ENCODE measurements at places on chromosomes 5 and 9.

DNA sequence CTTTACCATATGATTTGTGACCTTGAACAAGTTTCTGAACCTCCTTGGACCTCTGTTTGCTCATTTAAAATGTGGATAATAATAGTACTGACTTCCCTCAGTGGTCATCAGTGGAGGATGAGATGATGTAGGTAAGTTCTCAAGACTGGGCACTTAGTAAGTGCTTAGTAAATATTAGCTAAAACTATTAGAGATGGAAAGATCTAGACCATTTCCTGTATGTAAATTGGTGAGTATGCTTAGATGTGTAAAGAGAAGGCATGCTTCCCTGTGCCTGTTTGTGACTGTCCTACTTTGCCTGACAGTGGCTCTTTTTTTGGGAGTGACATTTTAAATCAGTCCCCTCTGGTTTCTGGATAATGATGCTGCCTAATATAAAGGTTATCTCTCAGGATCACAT is 288.1 kb downstream of the GABRB2 start:
- H3K36me3 ChIP-seq = no peaks in the 10 kb centered on the region
- no peaks in the 10 kb centered on the region for H3K4me1 ChIP-seq
- H3K27me3 ChIP-seq = no peaks in the 10 kb centered on the region
- DNase-seq = no peak

DNA sequence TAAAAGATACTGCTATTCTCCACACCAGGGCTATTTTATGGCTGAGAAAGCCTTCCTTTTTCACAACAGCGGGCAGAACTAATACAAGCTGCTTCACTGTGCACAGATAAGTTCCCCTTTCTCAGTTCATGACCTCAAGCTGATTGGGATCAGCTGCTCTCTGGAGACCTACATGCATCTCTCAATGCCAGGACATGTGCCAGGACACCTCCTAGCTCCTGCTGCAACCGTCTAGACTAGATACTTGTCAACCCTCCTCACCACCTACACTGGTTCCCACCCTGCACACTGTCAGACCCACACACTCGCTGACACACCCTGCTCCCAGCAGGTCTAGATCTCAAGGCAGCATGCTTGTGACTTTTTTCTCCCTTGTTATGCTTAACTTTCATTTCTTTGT is 39.8 kb downstream of the STARD4 start:
- no peak overlapping the region for H3K4me3 ChIP-seq
- no peaks in the 10 kb centered on the region for H3K27me3 ChIP-seq
- DNase-seq = no peak

- H3K36me3 ChIP-seq = no peaks in the 10 kb centered on the region
- peaks cover 2% of the 10 kb centered on the region for H3K4me1 ChIP-seq
- DNase-seq = no peak
- H3K27me3 ChIP-seq = no peaks in the 10 kb centered on the region
- H3K4me3 ChIP-seq = no peak overlapping the region
Observed at GRCh38 chr5:73496984-73497457, 1.2 kb upstream of the BTF3 start.

GRCh38 chr5:3597167-3598007 is 1.8 kb downstream of the IRX1 start:
- peak overlapping the region; percentile 59 for H3K4me3 ChIP-seq
- H3K4me1 ChIP-seq = no peaks in the 10 kb centered on the region
- H3K36me3 ChIP-seq = no peaks in the 10 kb centered on the region
- no peaks in the 10 kb centered on the region for H3K27me3 ChIP-seq
- H3K27ac ChIP-seq = peak overlapping the region; percentile 90

DNA sequence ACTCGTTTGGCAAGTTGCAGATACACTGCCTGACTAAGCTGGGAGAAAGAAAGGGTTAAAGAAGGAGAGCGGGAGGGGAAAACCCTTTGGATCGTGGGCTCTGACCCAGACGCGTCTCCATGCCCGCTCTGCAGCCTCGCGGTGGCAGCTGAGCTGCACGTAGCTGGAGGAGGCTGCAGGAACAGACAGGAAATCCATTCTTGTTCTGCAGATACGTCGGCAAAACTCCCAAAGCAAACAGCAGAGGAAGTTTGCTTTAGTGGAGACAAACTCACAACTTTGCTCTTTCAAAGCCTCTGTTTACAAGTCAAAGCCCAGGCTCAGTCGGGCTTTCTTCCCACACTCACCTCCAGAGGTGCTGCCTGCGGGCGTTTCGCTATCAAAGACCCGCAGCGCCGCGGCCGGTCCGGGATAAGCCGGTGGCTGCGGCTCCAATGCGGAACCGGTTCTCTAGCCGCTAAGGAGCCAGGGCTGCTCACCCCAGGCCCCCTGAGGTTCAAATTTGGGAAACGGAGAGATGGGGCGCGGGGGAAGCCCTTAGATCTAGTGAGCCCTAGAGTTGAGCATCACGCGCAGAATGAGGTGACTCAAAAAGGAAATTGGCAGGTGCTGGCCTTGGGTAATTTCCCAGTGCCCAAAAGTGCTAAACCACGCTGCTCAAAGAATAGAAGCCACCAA is 60.7 kb downstream of the MAT2B start:
- H3K27me3 ChIP-seq = no peaks in the 10 kb centered on the region
- H3K27ac ChIP-seq = no peak overlapping the region
- H3K4me1 ChIP-seq = no peaks in the 10 kb centered on the region
- no peaks in the 10 kb centered on the region for H3K36me3 ChIP-seq

GRCh38 chr5:124457901-124458300 is 288.5 kb downstream of the ZNF608 start:
- no peaks in the 10 kb centered on the region for H3K4me1 ChIP-seq
- H3K4me3 ChIP-seq = no peak overlapping the region
- no peak overlapping the region for H3K27ac ChIP-seq
- H3K36me3 ChIP-seq = no peaks in the 10 kb centered on the region

- no peak overlapping the region for H3K4me3 ChIP-seq
- no peak overlapping the region for H3K27ac ChIP-seq
- no peak for DNase-seq
- peaks cover 10% of the 10 kb centered on the region for H3K36me3 ChIP-seq
Observed at GRCh38 chr5:14737291-14737690, 72.8 kb downstream of the OTULIN start.

GRCh38 chr9:76101075-76101474 is 210.6 kb downstream of the PCSK5 start:
- no peak overlapping the region for H3K4me3 ChIP-seq
- DNase-seq = no peak
- no peak overlapping the region for H3K27ac ChIP-seq
- H3K36me3 ChIP-seq = no peaks in the 10 kb centered on the region
- no peaks in the 10 kb centered on the region for H3K4me1 ChIP-seq

DNA sequence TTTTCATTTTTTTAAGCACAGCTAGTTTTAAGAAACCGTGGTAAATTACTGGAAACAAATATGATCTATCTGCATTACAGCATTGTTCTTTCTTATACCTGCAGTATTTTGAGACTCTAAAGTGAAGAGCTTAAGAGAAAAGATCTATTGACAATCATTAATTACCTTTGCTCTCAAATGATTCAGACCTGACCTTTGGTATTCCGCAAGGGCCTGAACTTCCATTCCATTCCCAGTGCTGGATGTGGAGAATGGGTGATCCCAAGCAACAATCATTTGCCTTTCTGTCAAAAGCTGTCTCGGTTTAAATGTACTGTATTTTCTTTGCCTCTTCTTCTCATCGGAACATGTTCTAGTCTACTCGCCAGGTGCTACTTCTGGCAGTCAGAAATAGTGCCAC is 18.9 kb downstream of the NREP start:
- H3K27ac ChIP-seq = no peak overlapping the region
- no peak overlapping the region for H3K4me3 ChIP-seq
- H3K4me1 ChIP-seq = no peaks in the 10 kb centered on the region
- H3K36me3 ChIP-seq = no peaks in the 10 kb centered on the region
- DNase-seq = no peak

DNA sequence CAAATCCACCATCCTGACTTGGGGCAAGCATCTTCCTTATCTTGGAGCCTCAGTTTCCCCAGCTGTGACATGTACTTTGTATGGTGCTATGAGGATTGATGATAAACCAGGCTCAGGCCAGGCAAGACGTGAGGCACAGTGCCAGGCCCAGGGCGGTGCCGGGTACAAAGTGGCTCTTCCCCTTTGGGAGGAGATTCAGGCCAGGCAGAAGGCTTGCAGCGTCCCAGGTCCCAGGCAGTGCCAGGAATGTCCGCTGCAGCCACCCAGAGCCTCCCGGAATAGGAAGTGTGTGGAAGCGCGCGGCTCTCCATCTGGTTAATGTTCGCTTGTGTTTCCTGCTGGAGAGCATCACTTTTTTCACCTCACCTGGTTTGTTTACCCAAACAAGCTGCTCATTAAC is 12.6 kb upstream of the DENND1A start:
- H3K27me3 ChIP-seq = no peaks in the 10 kb centered on the region
- no peak for DNase-seq
- H3K36me3 ChIP-seq = no peaks in the 10 kb centered on the region
- H3K27ac ChIP-seq = no peak overlapping the region
- H3K4me1 ChIP-seq = no peaks in the 10 kb centered on the region

GRCh38 chr5:85428426-85428934 is 1043.8 kb upstream of the EDIL3 start:
- DNase-seq = no peak
- no peak overlapping the region for H3K4me3 ChIP-seq
- no peaks in the 10 kb centered on the region for H3K4me1 ChIP-seq
- no peaks in the 10 kb centered on the region for H3K36me3 ChIP-seq
- no peaks in the 10 kb centered on the region for H3K27me3 ChIP-seq

GRCh38 chr5:155114655-155115054 is 101.1 kb downstream of the KIF4B start:
- no peaks in the 10 kb centered on the region for H3K36me3 ChIP-seq
- DNase-seq = no peak
- no peak overlapping the region for H3K4me3 ChIP-seq

- H3K27me3 ChIP-seq = no peaks in the 10 kb centered on the region
- H3K4me1 ChIP-seq = no peaks in the 10 kb centered on the region
- H3K36me3 ChIP-seq = no peaks in the 10 kb centered on the region
- no peak overlapping the region for H3K4me3 ChIP-seq
Observed at GRCh38 chr9:95207403-95207802, 110.1 kb downstream of the FANCC start.

DNA sequence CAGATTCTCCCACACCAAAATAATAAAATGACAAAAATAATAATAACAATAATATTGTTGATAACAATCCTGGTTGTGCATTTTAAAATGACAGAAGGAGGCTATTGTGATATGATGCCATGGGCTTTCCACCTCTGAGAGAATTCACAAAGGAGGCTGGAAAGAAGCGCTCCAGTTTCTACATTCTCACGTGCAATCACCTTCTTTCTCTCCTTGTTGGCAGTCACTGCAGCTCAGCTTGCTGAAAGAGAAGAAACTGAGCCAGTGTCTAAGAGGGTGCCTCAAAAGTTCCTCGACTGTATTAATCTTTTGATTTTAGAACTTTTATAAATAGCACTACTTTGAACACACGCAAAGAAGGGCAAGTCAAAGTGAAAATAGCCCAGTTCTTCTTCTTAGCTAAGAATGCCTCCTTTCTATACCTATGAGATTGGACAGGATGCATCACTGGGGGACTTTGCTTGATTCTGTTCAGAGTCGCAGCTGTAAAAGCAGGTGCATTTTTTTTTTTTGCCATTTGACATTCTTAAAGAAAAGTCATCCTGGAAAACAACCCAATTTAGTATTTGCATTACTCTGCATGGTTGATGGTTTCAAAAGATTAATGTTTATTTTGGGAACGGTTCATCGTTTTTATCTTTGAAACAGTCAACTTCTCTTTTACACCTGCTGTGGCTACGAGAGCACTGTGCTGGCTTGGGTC is 12.4 kb upstream of the SUB1 start:
- H3K27ac ChIP-seq = no peak overlapping the region
- H3K4me1 ChIP-seq = no peaks in the 10 kb centered on the region
- DNase-seq = no peak
- H3K27me3 ChIP-seq = no peaks in the 10 kb centered on the region

DNA sequence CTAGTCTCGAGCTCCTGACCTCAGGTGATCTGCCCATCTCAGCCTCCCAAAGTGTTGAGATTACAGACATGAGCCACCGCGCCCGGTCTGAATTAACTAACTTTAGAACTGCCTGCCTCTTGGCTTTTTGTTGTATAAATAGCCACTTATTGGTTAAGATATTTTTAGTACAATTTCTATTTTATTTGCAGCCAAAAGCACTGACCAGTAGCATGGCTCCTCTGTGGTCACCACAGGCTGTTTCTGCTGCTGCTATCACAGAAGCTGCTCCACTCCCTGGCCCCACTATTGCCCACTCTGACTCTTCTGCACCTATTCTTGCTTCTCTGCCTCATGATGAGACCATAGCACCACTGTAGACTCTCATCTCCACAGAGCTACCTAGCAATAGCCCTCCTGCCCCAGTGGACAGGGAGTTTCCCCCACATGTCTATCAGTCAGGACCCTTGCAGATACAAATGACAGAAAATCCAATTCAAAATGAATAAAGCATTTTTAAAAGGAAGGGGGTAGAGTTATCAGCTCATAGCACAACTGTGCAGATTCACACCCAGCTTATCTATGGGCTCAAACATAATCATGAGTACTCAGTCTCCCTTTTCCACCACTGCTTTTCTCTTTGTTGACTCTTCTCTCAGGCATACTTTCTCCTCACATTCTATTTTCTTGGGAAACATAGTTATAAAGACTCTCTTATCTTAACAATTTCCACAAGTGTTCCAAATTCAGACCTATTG is 151.8 kb upstream of the EPB41L4A start:
- no peak overlapping the region for H3K4me3 ChIP-seq
- H3K4me1 ChIP-seq = no peaks in the 10 kb centered on the region
- no peak overlapping the region for H3K27ac ChIP-seq
- DNase-seq = no peak

DNA sequence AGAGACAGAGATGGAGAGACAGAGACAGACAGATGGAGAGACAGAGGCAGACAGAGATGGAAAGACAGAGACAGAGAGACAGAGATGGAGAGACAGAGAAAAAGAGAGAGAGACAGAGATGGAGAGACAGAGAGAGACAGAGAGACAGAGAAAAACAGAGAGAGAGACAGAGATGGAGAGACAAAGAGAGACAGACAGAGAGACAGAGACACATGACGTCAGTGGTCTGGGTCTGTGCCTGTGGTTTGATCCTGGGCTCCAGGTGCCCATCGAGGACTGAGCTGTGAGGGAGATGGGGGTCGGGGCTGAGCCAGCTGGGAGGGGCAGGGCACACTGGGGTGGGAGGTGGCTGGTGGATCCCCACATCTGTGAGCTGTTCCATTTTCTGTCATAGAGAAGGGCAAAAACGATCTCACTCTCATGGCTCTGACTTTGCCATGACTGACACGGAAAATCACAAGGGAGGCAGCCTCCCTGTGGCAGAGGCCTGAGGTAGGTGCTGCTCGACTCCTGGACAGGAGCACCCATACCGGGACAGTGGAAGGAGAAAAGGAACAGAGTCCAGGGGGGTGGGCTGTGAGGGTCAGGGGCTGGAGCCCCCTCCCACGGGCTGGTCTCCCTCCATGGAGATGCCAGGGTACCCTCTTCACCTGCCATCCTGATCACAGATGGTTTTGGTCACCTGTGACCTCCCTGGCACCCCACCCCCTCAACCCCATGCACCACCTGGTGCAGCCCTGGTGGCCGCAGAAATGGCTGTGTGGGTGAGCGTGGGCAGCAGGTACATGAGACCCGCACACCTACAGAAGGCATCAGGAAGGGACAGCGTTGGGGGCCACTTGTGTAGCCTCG is 28.8 kb downstream of the GLT6D1 start:
- no peaks in the 10 kb centered on the region for H3K36me3 ChIP-seq
- H3K4me3 ChIP-seq = no peak overlapping the region
- H3K27me3 ChIP-seq = peaks cover 46% of the 10 kb centered on the region
- no peak for DNase-seq

GRCh38 chr9:69122082-69122548 is 52.0 kb upstream of the TJP2 start:
- H3K27me3 ChIP-seq = no peaks in the 10 kb centered on the region
- DNase-seq = peak; percentile 62
- peak overlapping the region; percentile 82 for H3K4me3 ChIP-seq
- no peaks in the 10 kb centered on the region for H3K36me3 ChIP-seq
- no peaks in the 10 kb centered on the region for H3K4me1 ChIP-seq

All from breast epithelium (tissue), 4 donors.